ENCODE measurements at places on chromosomes 2 and 18.

DNA sequence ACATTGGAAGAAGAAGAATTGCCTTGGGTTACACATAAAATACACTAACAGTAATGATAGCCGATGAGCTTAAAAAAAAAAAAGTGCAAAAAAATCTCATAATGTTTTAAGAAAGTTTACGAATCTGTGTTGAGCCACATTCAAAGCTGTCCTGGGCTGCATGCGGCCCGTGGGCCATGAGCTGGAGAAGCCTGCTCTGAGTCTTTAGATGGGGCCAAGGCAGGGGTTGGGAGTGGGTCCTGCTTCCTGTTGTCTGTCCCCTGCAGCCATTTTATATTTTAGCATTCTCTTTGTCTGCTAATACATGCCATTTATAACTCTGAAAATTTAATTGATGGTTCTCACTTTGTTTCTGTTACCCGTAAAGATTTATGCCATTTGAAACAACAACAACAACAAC is 93.2 kb downstream of the EPC2 start:
- no peak for DNase-seq

- no peak for DNase-seq
Observed at GRCh38 chr18:63409301-63409700, 13.0 kb downstream of the VPS4B start.

DNA sequence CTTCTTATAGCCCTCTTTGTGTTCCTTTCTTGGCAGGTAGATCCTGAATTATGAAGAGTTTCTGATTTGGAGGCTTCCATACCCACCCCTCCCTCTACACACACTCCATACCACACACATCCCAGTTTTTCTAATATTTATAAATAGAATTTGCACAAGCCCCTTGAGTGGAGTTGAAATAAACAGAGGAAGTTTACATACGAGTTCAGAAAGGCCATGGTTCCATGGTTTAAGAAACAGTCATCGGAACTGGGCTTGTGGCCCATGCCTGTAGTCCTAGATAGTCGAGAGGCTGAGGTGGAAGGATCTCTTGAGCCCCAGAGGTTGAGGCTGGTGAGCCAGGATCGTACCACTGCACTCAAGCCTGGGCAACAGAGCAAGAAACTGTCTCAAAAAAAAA is 62.7 kb upstream of the TANC1 start:
- no peak for DNase-seq

- DNase-seq: no peak
Observed at GRCh38 chr18:62279561-62279960, 45.5 kb upstream of the TNFRSF11A start.
